Activated CD4-positive, alpha-beta T cell treated with anti-CD3 and anti-CD28 coated beads, Interleukin-2, amount 50 U/mL, for 16 hours (primary cell): ENCODE measurements at places on chromosomes 12 and 14.

DNA sequence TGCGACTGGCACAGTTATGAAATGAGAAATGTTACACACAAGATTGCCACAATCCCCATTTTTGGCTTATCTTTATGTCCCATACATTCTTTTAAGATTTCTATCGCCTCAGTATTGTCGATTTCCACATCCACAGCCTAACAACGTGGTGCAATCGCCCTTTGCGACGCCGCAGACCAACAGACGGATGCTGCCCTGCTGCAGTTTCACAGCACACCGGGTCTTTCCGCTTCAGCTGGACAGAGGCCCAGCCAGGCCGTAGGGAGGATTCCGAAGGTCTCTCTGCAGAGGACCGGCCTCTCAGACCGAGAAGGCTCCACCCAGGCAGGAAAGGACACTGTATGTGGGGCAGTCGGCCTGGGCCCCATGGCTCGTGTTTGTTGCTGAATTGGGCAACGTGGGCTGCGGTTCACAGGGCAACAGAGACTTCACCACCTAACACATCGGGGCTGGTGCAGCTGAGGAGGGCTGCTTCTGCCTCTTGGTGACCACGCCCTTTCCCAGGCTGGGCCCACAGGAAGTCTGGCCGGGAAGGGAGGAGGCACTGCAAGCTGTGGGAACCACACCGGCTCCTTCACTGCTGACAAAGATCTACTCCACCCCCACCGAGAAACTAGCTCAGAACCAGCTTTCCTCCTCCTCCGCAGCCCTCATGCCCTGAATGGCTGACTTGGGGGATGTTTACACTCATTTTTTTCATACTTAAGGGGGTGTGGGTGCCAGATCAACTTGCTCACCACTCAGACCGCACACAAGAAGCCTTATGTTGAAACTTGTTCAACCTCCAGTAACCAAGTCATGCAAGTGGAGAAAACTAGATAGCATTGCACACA, 32.9 kb upstream of the MDM1 start:
- DNase-seq, result peak; percentile 98

GRCh38 chr14:104797115-104798044, 1.8 kb upstream of the AKT1 start:
- no peak for DNase-seq

DNA sequence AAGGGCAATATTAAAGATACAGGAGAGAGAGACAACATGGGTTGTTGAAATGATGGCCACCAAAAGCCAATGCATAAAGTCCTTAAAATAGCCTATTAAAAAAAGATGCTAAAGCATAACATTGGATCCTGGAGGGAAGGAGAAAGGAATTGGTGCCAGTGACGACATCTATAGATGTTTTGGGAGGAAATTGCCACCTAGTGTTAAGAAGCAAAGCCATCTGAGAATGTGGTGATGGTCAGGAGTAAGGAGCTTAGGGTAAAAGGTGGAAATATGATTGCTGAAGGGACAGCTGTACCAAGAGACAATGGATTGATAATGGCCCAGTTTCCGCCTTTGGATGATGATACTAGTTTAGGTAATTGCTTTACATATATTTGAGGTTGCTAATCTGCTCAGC, 85.1 kb downstream of the TMEM30B start:
- DNase-seq, result no peak

GRCh38 chr12:57086493-57087009, 2.4 kb upstream of the NAB2 start:
- peak; percentile 54 for DNase-seq

GRCh38 chr14:95679998-95680735, 6.1 kb upstream of the TCL1B start:
- no peak for DNase-seq

GRCh38 chr14:52314595-52315354, 663 bp downstream of the PTGER2 start:
- peak; percentile 30 for DNase-seq

DNA sequence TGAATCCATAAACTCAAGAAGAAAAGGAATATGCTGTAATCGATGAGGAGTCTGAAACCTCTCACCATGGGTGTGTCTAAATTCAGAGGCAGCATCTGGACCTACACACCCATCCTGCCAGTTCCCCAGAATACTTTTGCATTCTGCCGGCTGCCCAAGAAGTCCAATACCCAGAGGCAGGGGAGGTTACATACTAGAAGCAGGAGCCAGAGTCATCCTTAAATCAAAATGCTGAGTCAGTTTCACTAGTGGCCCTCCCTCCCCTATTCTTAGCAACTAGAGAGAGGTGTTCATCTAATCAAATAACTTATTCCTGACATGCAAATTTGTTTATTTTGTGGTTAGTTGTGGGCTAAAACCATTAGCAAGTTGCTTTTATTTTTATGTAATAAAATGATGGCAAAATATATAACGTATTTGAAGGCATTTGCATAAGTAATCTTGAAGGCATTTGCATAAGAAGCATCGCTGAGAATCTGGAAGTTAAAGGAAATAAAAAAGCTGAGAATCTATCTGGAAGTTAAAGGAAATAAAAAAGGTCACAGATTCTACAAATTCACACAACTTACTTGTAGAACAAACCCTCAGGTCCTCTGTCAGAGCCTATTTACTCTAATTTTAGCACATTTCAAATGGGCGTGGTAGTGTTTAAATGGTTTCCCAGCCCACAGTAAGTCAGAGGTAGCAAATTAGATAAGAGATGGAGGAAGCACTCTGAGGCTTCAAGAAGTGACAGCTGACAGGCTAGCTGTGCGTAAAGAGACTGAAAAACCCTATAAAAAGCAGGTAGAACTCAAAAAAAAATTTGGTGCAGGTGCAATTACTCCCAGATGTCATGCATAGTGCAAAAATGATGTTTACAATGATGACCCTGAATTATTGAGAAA, 7.8 kb downstream of the BHLHE41 start:
- DNase-seq, result no peak

GRCh38 chr12:123621101-123621500, 12.4 kb downstream of the EIF2B1 start:
- no peak for DNase-seq

DNA sequence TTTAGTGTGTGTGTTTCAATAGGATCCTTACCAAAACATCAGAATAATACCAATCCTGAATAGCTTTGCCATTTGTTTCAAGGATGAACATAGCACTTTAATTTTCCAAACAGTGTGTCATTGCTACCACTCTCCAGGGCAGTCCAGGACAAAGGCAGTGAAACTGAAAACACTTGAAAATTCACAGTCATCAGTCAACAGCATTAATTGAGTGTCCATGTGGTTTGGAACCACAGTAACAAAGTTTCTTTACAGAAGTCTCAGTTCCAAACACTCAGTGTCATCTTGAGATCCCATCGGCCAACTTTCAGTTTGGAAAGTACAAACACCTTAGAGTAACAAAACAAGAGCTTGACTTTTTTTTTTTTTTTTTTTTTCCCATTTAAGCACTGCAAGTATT, 228.4 kb upstream of the SOX5 start:
- no peak for DNase-seq

DNA sequence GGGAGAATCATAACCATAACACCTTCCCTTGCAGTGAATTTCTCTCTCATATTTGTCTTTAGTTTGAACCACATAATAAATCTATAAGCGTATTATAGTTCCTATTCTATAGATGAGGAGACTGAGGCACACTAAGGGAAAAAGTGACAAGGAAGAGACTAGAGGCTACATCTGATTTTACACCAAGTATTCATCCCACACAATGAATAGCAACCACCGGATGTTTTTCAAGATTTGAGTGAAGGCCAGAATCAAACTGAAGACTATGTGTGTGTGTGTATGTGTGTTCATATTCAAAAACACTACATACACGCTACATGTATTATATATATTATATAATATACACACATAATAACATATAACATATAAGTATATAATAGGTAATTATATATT, 4.7 kb downstream of the ASB2 start:
- peak; percentile 72 for DNase-seq
